ENCODE measurements at places on chromosomes 11 and 22.

- DNase-seq = no peak
Measured at GRCh38 chr11:69487849-69488542, 6.5 kb downstream of the LINC01488 start.

GRCh38 chr22:48415520-48415919 is 1412.2 kb downstream of the BRD1 start:
- DNase-seq = no peak

DNA sequence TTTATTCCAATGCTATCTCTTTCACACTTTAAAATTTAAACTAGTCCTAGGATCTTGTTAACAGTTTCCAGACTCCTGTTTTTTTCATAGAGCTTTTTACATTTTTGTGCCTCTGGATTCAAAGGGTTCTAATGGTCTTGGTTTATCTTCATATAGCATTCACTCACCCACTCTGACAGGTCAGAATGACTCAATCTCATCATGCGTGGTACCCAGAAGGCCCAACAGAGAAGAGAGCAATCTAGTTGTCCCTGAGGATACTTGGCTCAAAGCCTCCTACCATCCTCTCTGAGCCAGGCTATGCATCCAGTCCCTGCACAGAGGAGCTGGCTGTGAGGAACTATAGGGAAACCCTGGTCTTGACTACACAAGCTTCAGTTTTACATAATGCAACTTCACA is 27.5 kb downstream of the MAML2 start:
- no peak for DNase-seq

- DNase-seq = no peak
Measured at GRCh38 chr11:68488623-68489022, 28.1 kb downstream of the PPP6R3 start.

DNA sequence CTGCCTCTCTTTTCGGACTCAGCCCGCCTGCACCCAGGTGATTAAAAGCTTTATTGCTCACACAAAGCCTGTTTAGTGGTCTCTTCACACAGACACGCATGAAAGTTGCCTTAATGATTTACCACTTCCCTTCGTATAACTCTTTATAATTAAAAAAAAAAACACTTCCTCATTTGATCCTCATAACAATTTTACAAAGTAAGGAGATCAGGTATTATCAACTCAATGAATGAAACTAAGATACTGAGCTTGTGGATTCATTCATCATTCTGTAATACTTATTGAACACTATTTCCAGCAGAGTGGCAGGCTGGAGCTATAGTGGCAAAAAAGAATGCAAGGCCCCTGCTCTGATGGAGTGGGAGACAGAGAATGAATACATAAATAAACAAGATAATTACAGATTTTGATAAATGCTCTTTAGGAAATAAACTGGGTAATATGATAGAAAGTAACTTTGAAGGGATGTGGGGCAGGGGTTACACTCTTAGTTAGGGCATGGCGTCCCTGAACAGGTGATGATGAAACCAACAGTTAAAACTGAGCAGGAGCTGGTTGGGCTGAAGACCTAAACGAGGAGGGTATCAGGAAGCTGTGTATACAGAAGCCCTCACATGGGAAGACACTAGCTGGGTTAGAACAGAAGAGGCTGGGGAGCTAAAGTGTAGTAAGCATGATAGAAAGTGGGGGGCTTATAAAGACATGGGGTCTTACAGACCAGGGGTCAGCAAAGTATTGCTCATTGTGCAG is 5.4 kb upstream of the CRTAM start:
- no peak for DNase-seq

DNA sequence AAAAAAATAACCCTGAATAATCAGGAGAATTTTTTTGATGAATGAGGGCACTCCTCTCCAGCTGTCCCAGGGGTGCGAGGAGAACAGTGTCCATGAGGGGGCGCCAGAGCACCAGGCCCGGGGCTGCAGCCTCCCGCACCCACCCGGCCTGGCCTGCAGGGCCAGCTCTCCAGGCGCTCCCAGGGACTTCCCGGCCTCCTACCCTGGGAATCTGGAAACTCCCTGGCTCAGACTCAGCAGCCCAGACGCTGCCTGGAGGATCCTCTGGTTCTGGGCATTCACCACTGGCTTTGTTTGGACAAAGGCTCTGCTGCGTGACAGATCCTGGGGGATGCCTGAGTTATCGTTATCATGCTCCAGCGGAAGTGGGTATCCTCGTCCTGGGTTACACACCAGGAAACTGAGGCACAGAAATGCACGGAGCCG is 31.0 kb downstream of the MCM5 start:
- DNase-seq = peak; percentile 92

GRCh38 chr11:72039031-72039855 is 40.5 kb downstream of the IL18BP start:
- no peak for DNase-seq

GRCh38 chr11:256952-257737 is 20.4 kb downstream of the PSMD13 start:
- DNase-seq = no peak

DNA sequence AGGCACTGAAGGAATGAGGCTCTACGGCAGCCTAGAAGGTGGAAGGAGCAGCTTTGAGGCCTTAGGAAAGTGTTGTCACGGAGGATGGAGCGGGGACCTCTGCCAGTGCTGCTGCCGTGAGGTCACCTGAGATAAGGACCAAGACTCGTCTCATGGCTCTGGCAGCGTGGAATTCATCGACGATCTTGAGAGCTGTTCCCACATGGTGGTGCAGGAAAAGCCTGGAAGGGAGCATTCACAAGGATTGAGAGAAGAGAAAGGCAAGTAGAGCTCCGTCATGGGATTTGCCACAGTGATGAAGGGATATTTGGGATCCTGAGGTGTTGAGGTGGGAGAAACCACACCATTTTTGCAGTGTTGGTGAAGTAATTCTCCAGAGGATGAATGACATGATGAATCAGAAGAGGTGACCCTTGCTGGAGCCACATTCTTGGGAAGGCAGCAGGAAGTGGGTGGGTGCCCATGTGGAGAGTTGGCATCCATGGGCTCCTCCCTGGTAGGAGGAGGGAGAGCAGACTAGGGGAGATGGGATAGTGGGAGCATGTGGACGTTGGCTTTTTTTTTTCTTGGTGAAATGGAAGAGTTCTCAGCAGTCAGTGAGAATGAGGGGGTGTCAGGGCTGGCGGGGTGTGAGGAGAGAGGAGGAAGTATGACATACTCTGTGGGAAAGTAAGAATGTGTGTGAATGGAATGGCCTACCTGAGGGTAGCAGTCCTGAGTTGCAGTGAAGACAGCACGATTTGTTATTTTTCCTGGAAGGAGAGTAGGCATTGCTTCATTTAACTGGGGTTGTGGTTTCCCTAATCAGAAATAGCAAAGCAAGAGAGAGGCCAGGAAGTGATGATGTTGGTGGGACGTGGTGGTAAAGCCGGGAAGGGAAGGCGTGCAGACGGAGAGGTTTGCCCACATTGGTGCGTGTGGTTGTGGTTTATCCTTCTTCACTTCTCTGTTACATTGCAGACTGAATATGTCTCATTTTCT is 11.1 kb downstream of the PPP6R3 start:
- DNase-seq = no peak

DNA sequence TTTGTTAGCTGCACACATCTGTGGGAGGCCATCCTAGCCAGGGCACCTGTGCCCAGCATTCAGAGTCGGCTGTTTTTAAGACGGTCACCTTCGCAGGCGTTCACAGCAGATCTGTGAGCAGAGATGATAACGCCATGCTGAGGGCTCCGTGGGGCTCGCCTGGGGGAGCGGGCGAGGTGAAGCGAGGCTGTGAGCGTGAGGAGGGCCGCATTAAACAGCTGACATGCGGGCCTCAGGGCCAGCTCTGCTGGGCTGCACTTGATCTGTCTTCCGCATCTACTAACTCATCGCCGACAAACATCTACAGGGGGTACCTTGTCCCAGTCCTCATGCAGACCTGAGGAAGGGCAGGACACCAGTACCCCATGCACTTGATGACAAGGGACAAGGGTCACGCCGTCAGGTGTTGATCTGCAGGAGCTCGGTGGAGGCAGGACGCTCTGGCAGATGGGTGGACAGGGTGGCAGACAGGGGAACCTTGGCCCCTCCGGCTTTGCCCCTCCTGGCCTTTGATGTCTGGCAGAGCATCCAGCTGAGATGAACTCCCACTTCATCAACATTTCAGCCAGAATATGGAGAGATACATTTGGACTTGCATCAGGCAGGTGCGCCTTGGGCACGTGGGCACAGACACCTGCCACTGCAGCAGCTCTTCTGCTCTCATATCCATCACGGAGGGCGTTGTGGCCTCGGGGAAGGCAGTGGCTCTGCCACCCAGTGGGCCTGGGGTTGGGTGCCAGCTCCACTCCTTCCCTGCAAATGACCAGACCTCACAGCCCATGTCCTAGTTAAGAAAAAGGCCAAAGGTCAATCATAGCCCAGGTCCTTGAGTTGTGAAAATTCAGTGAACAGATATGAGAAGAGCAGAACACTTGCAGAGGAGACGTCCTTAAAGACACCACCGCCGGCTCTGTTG is 822.9 kb downstream of the BRD1 start:
- peak; percentile 0 for DNase-seq

DNA sequence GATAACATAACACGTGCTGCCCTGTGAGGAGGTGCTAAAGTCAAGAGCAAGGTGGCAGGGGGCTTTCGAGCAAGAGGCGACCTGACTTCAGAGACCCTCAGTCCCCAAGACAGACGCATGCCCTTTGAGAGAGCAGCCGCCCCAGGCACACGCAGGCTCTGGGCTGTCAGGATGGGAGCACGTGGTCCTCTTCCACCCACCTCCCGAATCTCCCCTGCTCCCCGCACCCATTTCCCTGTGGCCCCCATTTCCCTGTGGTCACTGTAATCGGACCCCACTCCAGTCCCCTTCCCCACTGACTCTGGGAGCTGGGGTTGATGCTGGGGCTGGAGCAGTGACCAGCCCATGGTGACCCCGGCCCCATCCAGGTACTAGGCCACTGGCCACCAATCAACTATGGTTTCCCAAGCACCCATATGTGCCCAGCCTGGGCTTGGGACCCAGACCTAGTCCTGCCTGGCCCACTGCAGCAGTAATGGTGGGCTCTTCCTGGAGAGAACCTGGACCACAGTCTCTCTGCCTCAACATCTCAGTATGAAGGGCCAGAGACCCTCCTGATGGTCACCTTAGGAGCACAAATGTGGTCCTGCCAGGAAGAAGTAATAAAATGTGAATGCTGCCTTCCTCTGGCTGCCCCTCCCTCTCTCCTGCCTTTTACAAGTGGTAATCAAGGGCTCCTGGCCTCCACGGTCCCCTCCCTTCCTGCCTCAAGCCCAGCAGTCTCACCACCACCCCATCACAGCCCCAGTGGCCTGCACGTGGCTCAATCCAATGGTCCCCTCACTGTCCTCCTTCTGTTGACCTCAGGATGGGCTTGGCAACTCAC is 39.0 kb downstream of the IGLL5 start:
- no peak for DNase-seq

DNA sequence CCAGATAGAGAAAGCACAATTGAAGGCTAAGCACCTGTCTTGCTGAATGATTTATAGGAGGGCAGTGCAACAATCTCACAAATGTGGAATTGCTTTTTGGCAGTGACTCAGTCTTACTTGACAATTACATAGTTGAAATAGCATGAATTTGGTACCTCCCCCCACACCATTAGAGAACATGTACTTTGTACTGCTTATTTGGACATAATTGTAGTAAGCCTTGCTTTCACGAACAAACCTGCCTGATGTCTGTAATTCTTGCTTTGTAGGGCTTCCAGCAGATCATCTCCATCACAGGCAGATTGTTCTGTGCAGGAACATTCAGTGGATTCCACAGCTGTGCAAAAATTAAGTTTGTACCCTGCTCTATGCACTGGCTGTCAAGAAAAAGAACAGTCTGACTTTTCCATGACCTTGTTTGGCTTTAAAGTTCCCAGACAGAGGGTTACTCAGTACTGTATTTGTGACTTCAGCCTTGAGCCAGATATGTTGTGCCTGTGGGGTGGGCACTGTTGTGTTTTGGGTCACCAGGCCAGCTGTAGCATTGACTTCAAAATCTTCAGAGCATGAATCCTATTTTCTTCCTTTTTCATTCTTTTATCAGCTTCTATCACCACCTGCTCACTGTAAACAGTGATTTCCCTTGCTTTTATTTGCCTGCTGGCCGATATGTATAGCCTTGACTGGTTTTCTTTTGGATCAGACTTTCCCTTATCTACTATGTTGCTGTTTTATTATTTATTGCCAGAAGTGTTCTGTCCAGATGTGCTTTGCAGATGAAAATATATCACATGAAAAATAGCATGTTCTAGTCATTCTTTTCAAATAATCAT is 941.0 kb upstream of the CHORDC1 start:
- no peak for DNase-seq

DNA sequence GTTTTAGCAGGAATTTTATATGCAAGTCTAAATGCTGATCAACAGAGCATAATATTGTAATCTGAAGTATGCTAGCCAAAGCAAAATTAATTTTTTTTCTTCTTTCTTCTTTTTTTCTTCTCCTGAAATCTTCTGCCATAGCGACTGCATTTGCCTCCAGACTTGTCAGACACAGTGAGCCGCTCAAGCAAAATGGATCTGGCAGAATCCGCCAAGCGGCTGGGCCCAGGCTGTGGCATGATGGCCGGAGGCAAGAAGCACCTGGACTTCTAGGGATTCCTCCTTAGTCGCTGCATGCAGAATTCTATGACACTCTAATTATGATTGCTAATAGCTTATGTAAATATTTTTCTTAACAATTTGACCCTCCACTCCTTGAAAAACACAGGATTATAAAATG is 27.9 kb downstream of the PAX6 start:
- DNase-seq = no peak

GRCh38 chr11:116928102-116928777 is 90.8 kb upstream of the APOA1 start:
- DNase-seq = no peak

DNA sequence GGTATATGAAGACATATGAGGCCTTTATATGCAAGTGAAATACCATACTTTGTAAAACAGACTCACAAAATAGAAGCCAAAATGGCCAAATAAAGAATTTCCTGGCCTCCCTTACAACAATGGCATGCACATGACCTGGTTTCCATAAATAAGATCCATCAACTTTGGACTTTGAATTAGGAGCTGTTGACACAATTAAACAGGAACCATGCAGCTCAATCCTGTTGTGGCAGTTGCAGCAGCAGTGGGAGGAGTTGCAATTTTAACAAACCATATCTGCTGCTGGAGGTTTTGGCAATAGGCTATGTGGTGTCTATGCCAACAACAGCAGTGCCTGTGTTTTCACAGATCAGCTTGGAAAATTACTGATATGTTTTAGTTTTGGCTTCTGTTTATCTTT is 818.6 kb downstream of the FAM181B start:
- DNase-seq = no peak

GRCh38 chr22:29230972-29231875 is 25.5 kb downstream of the EMID1 start:
- no peak for DNase-seq

DNA sequence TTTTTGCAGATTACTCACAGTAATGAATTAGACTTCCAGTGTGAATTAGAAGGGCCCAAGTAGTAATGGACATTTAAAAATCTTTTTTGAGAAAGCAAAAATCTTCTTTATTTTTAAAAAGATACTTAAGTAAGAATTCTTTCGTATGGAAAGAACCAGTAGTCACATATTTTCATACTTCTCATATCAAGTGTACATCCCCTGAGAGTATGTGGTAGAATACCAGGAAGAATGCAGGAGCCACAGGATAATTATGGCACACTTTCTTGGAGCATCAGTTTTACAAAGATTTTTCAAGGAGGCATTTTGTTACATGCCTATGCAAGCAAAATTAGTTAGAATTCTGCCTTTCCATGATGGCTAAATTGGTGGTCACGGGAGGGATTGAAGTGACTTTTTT is 28.1 kb downstream of the POLD3 start:
- no peak for DNase-seq

GRCh38 chr11:74627381-74627780 is 35.0 kb downstream of the POLD3 start:
- no peak for DNase-seq

GRCh38 chr22:49306632-49307480 is 520.8 kb downstream of the BRD1 start:
- DNase-seq = no peak
